Fibroblast of the aortic adventitia (primary cell): ENCODE measurements at places on chromosomes 13 and 19. TPM values are rescaled to one million over a fixed set of nuclear protein-coding genes. Genes with fewer than 3 reads are reported as not detected.

POU2F2 gene
- 0.08 and 0.18 TPM in 2 replicates for total RNA-seq

ZNF99 gene
- not detected in 2 replicates for total RNA-seq

ZNF675 gene
- total RNA-seq: 7.3 and 8.1 TPM in 2 replicates

LGI4 gene
- total RNA-seq: 0.09 and 3.7 TPM in 2 replicates

ZNF541 gene
- total RNA-seq: 0.27 and 0.41 TPM in 2 replicates

ONECUT3 gene
- not detected in 2 replicates for total RNA-seq

MYO1F gene
- total RNA-seq: 0.09 and 0.41 TPM in 2 replicates

FAM83E gene
- total RNA-seq: 0.18 TPM in 1 of 2 replicates, not detected in the other

PTPRH gene
- 6.5 and 7.8 TPM in 2 replicates for total RNA-seq

GDF15 gene
- 23.8 and 27.6 TPM in 2 replicates for total RNA-seq

ZNF724 gene
- 3.1 and 15.1 TPM in 2 replicates for total RNA-seq

ZNF730 gene
- total RNA-seq: 0.16 and 2.3 TPM in 2 replicates

DIAPH3 gene
- 4.8 and 40.9 TPM in 2 replicates for total RNA-seq

FCER2 gene
- total RNA-seq: not detected in 2 replicates

METTL21C gene
- total RNA-seq: 1.8 TPM in 1 of 2 replicates, not detected in the other

GRK1 gene
- total RNA-seq: not detected in 2 replicates

RAB20 gene
- 1.6 and 3.5 TPM in 2 replicates for total RNA-seq
